Inflammatory macrophage treated with lipopolysaccharide for 4 hours (primary cell): ENCODE measurements at places on chromosomes 4 and X.

DNA sequence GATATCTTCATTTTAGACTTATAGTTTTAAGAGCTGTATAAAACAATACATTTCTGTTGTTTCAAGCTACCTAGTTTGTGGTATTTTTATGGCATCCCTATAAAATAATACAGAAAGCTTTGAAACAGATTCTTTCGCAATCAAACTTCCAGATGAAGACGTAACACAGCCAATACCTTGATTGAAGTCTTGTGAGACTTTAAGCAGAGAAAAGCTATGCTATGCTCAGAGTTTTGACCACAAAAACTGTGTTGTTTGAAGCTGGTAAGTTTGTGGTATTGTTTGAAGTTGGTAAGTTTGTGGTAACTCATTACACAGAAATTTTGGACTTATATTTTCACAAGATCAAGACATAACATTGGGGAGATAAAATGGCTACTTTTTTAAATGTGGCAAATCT is 201.8 kb upstream of the UGT8 start:
- no peak for DNase-seq

- no peak for DNase-seq
Measured at GRCh38 chr4:6992728-6993677, 50.2 kb upstream of the TADA2B start.

- no peak for DNase-seq
Measured at GRCh38 chr4:160265836-160266235, 1163.0 kb downstream of the RAPGEF2 start.

DNA sequence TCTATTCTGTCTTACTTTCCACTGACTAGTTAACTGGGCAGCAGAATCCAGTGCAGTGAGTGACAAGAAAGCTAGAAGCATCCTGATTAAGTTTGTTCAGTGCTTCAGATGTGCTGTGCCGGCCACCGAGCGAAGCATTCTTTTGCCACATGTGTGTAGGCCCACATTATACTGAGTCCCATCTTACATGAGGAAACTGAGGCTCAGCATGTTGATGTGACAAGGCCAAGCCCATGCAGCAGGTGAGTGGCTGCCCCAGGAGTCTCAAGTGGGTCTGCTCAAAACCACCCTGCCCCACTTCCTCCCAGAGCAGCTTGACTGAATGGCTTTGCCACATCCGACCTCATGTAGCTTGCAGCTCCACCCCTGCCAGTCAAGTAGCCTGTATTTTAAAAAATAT is 50.5 kb downstream of the RHOH start:
- DNase-seq, result no peak

GRCh38 chr4:42395595-42395994 is 1.7 kb upstream of the SHISA3 start:
- no peak for DNase-seq

DNA sequence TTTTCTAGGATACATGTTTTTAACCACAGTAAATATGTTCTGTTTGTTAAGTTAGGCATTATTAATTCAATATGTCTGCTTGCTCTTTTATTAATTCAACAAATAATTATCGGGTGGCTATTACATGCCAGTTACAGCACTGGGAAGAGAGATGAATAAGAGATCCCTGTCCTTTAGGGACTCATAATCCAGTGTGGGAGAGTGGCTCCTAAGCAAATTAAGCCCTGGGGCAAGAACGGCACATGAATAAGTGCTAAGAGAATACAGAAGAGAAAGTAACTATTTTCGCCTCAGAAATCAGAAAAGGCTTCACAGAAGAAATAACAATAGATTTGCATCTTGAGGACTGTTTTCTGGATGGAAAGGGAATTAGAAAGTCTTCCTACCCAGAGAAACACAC is 236.7 kb downstream of the NR3C2 start:
- DNase-seq, result no peak

DNA sequence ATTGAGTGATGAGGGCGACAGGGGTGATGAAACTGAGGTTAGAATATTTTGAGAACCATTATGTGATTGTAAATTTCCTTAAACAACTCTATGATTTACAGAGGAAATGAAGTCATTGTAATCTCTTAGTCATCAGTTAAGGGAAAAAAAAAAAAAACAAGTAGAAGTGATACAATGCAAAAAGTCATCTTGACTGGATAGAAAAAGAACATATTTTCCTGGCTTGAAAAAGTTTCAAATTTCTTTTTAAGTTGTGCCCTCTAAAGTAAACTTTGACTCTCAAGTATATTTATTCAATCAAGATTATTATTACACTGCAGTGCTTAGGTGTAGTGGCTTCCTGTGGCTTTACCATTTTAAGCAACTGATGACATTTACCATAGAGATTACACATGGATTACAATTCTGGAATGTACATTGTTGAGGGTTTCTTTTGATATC is 40.6 kb downstream of the GABRB1 start:
- peak; percentile 1 for DNase-seq

GRCh38 chrX:12648995-12649394 is 142.2 kb upstream of the PRPS2 start:
- no peak for DNase-seq

GRCh38 chr4:121977251-121978171 is 25.7 kb upstream of the TRPC3 start:
- DNase-seq, result no peak

- peak; percentile 59 for DNase-seq
Measured at GRCh38 chr4:38163216-38164006, 203.2 kb downstream of the PTTG2 start.

DNA sequence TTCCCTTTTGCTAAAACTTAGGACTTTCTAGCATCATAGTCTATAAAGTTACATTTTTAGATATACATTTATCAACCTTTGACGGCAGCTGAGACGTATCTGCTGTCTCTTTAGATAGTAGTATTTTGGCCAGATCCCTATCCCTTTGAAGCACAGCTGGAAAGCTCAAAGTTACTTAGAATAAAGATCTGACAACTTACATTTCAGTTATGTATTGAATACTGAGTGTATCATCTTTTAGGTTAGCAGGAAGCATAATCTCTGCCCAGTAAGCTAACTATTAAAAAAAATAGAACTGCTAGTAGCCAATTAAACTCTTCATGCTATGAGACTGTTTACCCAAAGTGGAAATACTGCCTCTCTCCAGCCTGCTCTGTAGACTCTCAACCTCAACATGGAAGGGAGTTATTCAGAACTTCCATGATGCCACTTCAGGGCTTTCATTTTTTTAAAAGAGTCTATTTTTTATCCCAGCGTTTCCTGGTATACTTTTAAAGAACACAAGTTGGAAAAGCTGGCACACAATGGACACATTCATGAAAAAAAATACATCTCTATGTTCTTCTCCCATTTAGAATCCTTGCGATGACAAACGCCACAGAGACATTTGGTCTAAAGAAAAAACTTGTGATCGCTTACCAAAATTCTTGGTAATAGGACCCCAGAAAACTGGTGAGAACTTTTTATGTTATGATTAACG is 126.3 kb downstream of the PRSS12 start:
- no peak for DNase-seq

DNA sequence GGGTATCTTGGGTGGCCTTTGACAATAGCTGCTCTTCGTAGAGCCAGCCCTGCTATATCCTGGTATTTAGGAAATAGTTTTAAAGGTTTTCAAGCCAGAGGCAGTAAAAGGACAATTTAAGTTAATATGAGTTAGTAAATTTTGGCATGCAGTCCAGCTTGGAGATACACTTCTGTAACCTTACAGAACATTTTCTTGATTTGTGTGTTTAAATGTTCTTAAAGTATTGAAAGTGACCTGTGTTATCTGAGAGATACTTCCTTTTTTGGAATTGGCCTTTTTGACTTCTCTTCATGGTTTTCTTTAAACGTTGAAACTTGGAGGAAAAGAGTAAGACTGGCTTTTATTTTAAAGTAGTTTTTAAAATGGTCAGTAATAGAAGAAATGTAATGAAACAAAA is 25.5 kb downstream of the PDLIM5 start:
- no peak for DNase-seq

GRCh38 chr4:183443655-183444213 is 702 bp upstream of the CDKN2AIP start:
- DNase-seq, result peak; percentile 44

DNA sequence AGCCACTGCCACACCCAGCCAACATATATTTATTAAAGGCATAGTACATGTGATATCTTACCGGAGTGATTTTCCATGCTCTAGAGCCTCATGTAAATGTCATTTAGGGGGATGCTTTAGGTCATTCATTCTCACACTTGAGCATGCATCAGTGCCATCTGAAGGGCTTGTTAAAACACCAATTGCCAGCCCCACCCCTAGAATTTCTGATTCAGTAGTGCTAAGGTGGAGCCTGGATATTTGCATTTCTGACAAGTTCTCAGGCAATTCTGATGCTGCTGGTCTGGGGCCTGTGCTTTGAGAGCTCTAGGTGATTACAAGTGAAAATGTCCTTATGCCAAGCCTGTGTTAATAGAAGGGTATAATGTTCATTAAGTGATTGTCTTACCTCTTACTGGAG is 107.7 kb downstream of the PHEX start:
- no peak for DNase-seq

GRCh38 chrX:110135618-110136017 is 132.7 kb downstream of the TMEM164 start:
- peak; percentile 33 for DNase-seq

- peak; percentile 27 for DNase-seq
Measured at GRCh38 chrX:132023896-132024386, 839 bp downstream of the STK26 start.

- peak; percentile 59 for DNase-seq
Measured at GRCh38 chr4:54439831-54440243, 210.7 kb downstream of the PDGFRA start.

GRCh38 chr4:17276776-17277175 is 235.1 kb downstream of the QDPR start:
- DNase-seq, result no peak

DNA sequence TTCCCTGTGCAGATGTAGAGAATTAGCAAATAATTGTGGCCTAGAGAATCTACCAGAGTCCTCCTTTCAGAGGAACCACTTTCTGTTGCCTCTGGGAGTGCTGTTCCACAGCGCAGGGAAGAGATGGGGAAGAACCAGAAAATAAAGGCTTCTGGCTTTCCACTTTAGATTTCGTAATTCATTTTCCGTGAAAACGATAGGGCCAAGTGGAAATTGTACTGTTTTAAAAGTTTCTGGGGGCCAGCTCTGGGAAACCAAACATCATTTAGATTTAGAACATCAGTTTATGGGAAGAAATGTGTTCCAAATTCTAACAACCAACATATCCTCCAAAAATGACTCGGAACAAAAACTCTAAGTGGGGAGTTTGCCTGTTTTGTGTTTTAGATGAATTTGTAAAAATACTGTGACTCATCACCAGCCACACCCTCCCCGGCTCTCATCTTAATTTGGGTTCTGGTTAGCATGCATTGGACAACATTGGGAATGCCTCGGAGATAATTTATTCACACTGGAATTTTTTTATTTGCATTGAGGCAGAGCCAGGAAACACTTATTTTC is 65.2 kb upstream of the LNX1 start:
- peak; percentile 5 for DNase-seq

DNA sequence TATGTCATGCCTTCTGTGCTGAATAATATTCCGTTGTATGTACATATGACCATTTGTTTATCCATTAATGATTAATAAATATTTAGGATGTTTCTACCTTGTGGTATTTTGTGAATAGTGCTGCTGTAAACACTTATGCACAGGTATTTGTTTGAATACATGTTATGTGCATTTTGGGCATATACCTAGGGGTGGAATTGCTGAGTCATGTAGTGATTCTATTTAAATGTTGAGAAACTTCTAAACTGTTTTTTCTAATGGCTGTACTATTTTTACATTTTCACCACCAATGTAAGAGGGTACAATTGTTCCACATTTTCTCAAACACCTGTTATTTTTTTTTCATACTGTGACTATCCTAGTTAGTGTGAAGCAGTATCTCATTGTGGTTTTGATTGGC is 1318.6 kb downstream of the TECRL start:
- no peak for DNase-seq

DNA sequence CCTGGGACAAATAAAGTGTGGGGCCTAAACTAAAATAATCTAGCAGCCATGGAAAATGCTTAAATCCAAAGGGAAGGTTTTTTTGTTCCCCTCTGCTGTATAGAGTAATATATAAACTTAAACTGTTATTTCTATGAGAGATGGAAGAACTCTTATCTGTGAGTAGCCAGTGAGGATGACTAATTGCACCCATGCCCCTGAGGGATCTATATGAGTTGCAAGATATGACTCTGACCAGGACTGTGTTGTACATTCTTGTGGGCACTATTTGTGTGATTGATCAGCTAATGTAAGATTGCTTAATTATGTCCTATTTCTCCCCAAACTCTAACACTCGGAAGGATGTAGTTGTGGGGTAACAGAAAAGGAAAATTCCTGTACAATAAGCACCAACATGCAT is 35.2 kb upstream of the AMBN start:
- no peak for DNase-seq

- DNase-seq, result peak; percentile 63
Measured at GRCh38 chr4:139808381-139808807, 142.8 kb downstream of the MGST2 start.

- no peak for DNase-seq
Measured at GRCh38 chr4:151691639-151692442, 69.0 kb downstream of the GATB start.

- no peak for DNase-seq
Measured at GRCh38 chrX:21946925-21947641, 6.6 kb downstream of the SMS start.

- no peak for DNase-seq
Measured at GRCh38 chr4:67465032-67465762, 80.1 kb downstream of the CENPC start.

GRCh38 chr4:82939414-82939813 is 38.9 kb downstream of the THAP9 start:
- DNase-seq, result no peak

- peak; percentile 73 for DNase-seq
Measured at GRCh38 chr4:14168919-14169318, 541.4 kb upstream of the BOD1L1 start.

DNA sequence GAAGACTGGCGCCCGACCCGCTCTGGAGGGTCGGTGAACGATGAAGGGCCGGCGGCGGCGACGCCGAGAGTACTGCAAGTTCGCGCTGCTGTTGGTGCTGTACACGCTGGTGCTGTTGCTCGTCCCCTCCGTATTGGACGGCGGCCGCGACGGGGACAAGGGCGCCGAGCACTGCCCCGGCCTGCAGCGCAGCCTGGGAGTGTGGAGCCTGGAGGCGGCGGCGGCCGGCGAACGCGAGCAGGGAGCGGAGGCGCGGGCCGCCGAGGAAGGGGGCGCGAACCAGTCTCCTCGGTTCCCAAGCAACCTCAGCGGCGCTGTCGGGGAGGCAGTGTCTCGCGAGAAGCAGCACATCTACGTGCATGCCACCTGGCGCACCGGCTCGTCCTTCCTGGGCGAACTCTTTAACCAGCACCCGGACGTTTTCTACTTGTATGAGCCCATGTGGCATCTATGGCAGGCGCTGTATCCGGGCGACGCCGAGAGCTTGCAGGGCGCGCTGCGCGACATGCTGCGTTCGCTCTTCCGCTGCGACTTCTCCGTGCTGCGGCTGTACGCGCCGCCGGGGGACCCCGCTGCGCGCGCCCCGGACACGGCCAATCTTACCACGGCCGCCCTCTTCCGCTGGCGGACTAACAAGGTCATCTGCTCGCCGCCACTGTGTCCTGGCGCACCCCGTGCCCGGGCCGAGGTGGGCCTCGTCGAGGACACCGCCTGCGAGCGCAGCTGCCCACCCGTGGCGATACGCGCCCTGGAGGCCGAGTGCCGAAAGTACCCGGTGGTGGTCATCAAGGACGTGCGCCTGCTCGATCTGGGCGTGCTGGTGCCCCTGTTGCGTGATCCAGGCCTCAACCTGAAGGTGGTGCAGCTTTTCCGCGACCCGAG is 568 bp downstream of the CHST7 start:
- no peak for DNase-seq

- peak; percentile 55 for DNase-seq
Measured at GRCh38 chr4:152467101-152467500, 68.8 kb downstream of the FBXW7 start.
